ENCODE measurements at places on chromosomes 13 and 19.

DNA sequence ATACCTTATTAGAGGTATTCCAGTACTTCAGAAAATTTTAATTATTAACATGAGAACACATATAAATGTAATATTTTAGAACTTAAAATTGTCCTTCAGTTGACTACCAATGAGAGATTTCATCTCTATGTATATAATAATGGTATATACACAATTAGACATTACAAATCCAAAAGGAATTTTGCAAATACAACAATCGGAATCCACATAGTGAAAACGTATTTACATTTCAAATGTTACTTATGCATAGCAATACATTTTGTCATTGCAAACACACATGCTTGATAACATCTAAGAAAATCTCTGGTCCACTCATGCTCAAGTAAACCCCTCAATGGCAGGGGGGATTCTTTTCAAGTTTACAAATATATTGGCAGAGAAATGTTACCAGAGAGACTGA is 2345.2 kb downstream of the PCDH9 start:
- no peak for DNase-seq

GRCh38 chr19:47427241-47428176 is 8.2 kb upstream of the MEIS3 start:
- DNase-seq: no peak

DNA sequence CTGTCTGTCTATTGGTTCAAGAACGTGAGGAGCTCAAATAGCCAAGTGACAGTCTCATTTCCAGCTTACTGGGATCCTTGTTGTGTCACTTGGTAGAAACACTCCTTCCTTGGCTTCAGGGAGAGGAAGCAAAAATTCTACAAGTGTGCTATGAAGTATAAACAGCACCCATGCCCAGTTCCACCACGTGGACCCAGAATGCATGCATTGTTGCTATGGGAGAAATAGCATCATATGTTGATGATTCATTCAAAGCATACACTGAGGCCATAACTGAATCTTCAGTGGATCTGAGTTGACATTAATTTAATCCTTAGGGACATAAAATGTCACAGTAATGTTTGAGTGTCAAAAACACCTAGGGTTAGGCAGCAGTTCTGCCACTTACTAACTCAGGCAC is 199.0 kb upstream of the RXFP2 start:
- DNase-seq: no peak

DNA sequence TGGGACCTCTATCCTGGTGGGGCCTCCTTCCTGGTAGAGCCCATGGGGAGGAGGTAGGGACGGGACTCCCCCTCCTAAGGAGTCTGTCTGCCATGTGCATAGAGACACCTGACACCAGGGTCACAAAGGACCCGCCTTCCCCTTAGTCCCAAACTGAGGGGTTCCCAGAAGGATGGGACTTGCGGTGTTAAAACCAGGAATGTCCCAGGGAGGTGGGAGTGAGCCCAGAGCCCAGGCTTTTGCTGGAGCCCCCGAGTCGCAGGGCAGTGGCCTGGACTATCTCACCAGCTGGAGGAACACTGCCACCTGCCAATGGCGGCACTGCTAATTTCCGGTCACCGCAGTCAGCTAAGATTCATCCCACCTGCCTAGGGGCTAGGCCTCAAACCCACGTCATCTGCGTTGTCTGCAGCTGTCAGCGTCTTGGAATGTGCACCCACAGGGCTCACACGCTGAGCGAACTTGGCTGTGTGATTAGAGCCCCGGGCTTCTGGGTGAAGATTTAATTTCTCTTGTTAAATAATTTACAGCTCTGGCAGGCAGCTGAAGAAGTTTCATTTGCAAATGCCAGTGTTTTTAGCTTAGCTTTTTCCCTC is 31.9 kb upstream of the ATP11A start:
- no peak for DNase-seq

DNA sequence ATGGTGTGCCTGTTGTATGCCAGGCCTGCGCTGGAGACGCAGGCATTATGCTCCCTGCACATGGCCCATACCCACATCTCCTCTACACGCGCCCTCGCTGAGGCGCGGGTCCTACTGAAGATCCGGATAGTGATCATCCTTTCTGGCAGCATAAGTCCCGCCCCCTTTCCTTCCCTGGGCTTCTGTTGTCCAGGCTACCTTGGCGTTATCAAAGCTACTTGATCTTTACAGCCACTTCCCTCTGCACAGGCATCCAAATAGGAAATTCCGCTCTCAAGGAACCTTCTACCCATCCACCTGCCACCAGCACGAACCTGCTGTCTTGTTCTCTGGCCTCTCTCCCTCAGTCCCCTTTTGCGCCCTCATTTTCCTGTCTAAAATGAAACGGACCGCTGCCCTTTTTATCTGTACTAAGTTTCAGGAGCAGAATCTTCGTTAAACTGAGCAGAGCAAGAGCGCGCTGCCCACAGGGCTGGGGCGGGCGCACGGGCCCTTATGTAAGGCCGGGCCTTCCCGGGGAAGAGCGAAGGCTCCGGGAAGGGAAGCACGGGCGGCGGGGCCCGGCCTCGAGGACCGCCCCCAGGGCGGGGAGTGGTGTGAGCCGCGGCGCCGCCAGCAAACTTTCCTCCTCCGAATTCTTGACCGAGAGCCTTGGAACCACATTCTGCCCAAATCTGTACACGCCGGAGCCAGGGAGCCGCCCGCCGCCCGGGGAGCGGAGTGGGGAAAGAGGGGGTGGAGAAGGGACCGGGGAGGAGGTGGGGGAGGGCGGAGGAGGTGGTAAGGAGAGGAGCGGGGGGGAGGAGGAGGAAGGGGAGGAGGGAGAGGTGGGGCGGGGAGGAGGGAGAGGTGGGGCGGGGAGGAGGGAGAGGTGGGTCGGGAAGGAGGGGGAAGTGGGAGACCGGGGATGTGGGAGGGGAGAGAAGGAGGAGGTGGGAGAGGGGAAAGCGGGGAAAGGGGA is 920 bp upstream of the UBE2L5 start:
- DNase-seq: peak; percentile 95

DNA sequence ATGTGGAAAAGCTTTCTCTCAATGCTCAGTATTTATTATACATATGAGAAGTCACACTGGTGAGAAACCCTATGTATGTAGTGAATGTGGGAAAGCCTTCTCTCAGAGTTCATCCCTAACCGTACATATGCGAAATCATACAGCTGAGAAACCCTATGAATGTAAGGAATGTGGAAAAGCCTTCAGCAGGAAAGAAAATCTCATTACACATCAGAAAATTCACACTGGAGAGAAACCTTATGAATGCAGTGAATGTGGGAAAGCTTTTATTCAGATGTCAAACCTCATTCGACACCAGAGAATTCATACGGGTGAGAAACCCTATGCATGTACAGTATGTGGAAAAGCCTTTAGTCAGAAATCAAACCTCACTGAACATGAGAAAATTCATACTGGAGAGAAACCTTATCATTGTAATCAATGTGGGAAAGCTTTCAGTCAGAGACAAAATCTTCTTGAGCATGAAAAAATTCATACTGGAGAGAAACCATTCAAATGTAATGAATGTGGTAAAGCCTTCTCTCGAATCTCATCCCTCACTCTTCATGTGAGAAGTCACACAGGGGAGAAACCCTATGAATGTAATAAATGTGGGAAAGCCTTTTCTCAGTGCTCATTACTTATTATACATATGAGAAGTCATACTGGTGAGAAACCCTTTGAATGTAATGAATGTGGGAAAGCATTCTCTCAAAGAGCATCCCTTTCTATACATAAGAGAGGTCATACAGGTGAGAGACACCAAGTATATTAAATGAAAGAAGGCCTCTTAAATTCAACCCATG is 34.4 kb downstream of the ZNF568 start:
- no peak for DNase-seq

All from ascending aorta (tissue), 2 donors.